ENCODE measurements at places on chromosomes 4 and X. TPM values are rescaled to one million over a fixed set of nuclear protein-coding genes. Genes with fewer than 3 reads are reported as not detected.

ASMT gene
- total RNA-seq = not detected

GRIA2 gene
- not detected for total RNA-seq

CSAG1 gene
- total RNA-seq = not detected

TCEANC gene
- 2.8 TPM for total RNA-seq

MBNL3 gene
- total RNA-seq = 22.8 TPM

DTHD1 gene
- total RNA-seq = 1.2 TPM

PGAM4 gene
- total RNA-seq = not detected

SSX1 gene
- not detected for total RNA-seq

NAA11 gene
- not detected for total RNA-seq

DCX gene
- not detected for total RNA-seq

COL25A1 gene
- not detected for total RNA-seq

GRCh38 chrX:31223817-31224216 is 152.0 kb upstream of the FTHL17 start:
- DNase-seq = no peak

DNA sequence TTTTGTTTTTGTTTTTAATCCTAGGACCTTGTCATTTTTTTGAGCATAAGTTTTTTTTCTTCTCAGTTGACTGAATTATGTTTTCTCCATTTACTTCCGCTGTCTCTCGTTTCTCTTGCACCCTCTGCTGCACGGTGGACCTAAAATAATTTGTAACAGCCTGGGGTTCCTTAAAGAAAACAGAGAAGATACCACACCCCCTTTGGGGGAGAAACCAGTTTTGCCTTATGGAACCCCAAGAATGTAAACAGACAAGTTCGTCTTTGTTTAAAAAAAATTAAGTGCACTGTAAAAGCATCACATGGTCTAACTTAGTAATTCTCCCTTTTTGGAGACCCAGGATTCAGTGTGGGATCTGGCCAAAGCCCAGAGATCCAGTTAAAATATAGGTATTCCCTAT is 32.8 kb upstream of the MAGEA4 start:
- no peak for DNase-seq

DNA sequence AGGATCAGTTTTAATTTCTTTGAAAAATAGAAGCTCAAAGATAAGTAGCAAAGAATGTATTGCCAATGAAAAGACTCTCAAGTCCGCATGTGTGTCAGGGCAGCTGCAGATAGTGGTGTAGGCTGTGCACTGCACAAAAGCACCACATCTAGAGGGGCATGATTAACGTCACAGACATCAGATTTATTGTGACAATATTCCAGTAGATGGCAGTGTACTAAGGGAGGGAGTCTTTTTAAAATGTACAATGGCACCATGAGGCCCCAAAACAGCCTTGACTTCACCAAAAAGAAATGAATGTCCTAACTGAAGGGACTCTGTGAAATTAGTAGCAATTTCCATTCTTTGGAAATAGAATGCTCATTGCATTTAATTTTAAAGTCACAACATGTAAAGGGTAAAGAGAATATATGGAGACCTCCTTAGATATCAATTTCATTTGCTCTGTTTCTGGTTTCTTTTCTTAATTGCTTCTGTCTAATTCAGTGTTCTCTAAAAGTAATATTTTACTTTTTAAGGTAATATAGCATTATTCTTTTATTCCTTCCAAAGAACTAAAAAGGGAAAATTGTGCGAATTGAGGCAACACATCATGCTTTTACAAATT is 98.4 kb downstream of the ZNF827 start:
- DNase-seq = no peak

DNA sequence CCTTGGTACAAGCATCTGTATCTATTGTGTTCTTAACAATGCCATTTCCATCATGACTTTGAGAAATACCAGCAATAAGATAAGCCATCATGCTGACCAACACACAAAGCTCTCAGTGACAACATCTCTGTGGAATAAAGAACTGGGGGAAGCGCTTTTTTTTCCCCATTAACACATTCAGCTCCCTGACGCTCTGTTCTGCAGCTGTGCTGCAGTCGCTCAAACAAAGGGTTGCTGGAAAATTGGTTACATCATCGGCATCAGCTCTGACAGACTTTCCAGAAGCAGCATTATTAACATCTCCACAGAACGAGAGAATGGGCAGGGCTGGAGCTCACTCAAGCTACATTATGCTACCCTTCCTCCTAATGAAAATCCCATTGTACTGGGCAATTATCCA is 39.9 kb downstream of the DCX start:
- no peak for DNase-seq

DNA sequence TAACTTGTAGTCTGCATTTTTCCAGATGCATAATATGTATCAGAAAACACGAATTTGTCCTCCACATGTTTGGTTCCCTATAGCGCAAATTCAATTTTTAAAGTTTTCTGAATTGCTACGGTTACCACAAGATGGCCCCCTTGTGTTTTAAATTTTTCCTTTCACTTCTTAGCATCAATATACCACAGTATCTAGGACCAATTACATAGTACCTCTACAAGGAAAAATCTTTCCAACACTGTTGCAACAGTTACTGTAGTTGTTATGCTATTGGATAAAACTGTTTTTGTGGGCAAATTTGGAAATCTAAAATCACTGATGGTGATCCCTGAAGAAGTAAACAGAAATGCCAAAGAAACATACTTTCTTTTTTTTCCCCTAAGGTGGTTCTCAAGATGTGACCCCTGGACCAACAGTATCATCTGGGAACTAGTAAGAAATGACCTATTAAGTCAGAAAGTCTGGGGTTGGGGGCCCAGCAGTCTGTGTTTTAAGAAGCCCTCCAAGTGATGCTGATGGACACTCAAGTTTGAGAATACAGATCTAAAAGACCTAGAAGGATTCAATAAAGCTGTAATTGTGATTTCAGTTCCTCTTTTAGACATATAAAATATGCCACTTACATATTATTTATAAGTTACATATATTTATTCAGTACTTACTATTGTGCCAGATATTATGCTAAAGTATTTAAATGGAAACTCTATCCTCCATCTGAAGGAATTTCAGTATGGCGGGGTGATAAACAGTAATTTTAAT is 3.1 kb downstream of the ZGRF1 start:
- no peak for DNase-seq

GRCh38 chr4:38170338-38171169 is 210.4 kb downstream of the PTTG2 start:
- DNase-seq = no peak

DNA sequence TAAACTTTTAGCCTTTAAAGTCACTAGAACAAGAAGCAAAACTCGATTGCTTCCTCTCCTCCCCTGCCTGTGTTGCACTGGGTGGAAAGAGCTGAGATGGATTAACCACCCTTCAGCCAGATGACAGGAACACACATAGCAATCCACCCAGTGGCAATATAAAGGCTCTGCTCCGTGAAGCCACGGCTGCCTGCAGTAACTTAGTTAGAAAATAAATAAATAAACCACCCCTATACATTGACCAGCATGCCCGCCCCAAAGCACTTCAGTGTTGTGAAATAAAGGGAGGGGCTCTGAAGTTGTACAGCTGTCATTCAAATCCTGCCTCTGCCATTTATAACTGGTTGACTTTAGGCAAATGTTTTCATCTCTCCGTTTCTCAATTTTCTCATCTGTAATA is 217.1 kb upstream of the LDB2 start:
- DNase-seq = no peak

DNA sequence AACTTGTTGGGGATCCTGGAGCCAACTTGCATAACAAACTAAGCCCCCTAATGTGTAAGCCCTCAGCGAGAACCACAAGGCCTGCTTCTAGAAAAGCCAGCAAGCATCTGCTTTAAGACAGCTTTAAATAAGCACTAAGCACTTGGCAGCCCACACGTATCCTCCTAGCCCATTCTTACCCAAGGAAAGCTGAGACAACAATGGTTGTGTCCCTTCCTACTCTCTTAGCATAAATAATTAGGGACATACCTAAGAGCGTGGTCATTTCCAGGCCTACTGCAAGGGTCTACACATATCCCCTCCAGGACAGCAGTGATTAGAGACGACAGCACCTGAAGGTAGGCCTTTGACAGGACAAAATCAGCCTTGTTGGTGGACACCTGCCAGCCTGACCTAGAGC is 322.8 kb upstream of the PPARGC1A start:
- no peak for DNase-seq

- no peak for DNase-seq
These were observed 69.9 kb downstream of the ELOVL6 start for GRCh38 chr4:110128472-110128919.

GRCh38 chrX:114712466-114712865 is 128.6 kb downstream of the HTR2C start:
- DNase-seq = no peak

GRCh38 chr4:178068136-178068535 is 625.9 kb upstream of the AGA start:
- DNase-seq = no peak

GRCh38 chr4:108371282-108371681 is 202.6 kb upstream of the LEF1 start:
- no peak for DNase-seq

DNA sequence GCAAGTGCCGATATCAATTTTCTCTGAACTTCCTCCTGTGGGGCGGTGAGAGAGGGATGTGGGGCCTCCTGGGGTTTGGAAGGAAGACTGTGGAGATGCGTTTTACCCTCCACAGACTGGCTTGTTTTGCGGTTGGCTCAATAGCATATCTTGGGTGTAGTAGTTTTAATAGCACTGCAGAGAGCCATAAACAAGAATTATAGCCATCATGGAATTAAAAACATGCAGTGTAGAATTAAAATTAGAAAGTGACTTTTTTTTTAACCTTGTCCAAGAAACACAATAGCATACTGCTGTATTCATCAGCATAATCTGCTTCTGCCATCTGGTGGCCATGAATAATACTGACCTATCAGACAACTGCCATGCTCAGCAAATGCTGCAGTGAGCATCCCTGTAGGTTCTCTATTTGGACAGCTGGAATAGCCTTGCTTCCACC is 47.3 kb upstream of the SCML1 start:
- no peak for DNase-seq

DNA sequence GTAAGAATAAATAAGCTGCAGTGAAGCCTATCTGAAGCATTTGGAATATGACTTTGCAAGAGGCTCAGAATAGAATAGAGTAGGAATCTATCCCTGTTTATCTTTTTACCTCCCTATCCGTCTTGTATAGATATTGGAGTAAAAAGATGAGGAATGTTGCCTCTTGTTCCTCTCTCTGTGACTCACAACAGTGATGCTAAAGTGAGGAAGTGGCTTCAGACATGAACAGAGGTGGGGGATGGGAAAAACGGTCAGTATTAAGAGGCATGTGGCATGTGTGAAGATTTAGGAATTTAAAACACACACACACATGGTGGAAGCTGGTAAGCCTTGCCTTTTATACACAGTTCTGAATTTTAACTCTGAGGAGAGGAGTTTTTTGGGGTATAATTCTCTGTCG is 3.8 kb upstream of the DCAF4L1 start:
- DNase-seq = no peak

DNA sequence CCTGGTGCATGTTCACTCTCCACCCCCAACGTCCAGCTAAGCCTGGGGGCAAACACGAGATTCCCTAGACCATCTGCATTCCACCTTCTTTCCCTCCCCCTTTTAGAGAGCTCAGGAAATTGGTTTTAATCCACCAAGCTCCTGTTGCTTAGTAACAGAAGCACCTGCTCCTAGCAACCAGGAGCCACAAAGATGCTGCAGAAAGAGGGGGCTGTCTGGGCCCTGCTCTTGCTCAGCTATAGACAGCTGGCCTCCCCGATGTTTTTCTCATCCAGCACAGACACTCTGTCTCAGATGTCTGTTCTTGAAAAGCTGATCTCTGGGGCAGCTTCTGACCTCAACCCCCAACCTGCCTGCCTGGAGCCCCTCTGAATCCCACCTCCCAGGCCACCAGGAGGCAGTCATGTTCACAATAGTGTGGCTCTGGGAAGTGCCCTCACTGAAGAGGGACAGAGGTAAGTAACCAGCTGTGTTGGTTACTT is 71.5 kb downstream of the SLC16A2 start:
- no peak for DNase-seq

All from Peyer's patch (tissue), 4 donors.